ENCODE measurements at places on chromosomes 16 and 17.
A peak's percentile ranks its signal among the peaks of the same experiment; 100 is the strongest.

GRCh38 chr17:57881783-57882351 is 32.0 kb upstream of the MRPS23 start:
- no peak for DNase-seq

GRCh38 chr16:68454920-68455435 is 6.7 kb upstream of the SMPD3 start:
- no peak for DNase-seq

- no peak for DNase-seq
Observed at GRCh38 chr17:3914312-3914670, 2.0 kb downstream of the P2RX1 start.

GRCh38 chr17:71914812-71915211 is 206.0 kb upstream of the SOX9 start:
- DNase-seq = no peak

DNA sequence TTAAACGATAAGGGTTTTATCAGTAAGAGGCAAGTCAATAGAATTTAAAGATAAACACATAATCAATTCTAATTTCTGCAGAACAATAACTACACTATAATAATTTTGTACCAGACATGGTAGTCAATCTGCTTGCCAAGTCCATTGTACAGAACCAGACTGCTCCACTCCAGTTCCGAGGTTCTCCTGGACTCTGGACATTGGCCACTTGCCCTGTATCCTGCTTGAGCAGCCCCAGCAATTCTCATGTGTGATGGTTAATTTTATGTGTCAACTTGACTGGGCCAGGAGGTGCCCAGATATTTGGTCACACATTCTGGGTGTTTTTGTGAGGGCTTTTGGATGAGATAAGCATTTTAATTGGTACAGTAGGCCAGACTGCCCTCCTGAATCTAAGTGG is 384.6 kb downstream of the SLC39A11 start:
- no peak for DNase-seq

DNA sequence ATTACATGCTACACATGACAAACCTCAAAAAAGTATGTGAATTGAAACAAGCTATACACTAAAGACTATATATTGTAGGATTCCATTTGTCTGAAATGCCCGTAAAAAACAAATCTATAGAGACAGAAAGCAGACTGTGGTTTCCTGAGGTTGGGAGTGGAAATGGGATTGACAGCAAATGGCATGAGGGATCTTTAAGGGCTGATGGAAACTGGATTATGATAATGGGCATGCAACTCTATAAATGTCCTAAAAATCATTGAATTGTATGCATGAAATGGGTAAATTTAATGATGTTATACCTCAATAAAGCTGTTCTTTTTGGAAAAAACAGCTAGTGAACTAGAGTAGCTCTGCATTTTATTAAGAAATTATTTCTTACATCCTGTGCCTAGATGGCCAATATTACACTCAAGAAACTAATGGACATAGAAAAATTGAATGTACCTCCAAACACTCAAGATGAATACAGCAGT is 416 bp upstream of the ANKS4B start:
- no peak for DNase-seq

DNA sequence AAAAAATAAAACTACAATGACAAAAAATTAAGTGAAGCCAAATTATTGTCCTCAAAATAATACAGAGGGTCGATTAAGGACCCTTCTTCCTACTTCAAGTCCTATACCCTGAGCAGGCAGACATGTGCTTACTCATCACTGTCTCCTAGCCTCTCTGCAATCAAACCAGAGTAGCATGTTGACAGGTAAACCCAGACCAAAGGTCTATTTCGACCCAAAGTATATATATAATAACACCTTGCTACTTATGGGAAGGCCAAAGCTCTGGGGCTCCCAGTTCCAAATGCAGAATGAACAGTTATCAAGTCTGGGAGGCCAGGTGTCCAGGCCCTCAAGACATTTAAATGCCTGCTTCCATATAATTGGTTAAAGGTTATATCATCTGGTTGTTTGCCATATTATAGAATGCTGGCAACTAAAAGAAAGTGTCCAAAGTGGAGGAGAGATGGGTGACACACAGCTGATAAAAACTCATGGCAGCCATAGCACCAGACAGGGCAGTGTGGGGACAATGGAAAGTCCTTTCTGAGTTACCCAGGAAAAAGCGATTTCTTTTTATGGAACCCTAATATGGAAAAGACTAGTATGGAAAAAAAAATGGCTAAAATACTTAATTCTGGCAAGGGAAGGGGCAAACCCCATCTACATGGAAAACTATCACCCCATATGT is 53.6 kb downstream of the N4BP1 start:
- no peak for DNase-seq

DNA sequence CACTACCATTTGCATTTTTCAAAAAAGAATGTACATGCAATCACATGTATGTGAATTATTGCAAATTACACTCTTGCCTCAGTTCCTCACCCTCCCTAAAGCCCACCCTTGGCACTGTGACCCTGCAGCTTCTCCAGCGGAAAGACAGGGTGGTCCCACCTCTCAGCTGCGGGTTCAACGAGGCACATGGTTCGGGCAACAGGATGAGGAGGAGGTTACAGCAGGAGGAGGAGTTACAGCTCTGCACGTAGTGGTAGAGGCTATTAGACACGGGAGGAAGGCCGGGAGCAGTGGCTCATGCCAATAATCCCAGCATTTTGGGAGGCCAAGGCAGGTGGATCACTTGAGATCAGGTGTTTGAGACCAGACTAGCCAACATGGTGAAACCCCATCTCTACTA is 5.2 kb downstream of the C16orf95 start:
- DNase-seq = no peak

DNA sequence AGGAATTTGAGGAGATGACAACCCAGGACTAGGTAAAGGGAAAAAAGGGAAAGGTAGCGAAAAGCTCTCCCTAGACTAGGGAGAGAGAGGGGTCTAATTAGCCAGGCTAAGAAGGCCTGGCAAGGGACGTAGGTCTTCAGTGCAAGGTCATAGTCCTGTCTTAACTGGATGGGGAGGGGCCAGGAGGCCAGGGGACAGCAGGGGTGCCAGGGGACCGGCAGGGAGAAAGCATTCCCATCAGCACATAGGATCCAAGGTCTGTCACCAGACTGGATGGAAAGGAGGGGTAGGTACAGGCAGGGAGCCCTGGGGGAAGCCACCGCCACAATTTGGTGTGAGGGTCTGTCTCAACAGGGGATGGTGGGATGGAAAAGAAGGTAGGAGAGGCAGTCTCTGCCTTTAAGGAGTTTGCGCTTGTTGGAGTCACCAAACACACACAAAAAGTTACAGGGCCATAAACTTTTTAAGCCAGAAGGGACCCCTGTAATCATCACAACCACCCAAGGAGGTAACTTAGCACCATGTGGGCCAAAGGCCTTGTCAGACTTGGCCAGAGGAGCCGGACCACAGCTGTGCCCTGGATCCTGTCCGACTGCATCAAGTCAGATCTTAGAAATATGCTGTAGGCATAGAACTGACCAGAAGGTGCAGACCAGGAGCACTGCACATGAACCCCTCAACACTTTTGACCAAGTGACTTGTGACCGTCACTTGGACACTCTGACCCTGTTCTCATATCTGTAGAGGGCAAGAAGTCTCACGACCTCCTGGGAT is 10.0 kb downstream of the AXIN2 start:
- DNase-seq = no peak

- DNase-seq = peak; percentile 84
Observed at GRCh38 chr16:87278191-87279093, 38.8 kb downstream of the C16orf95 start.

- DNase-seq = peak; percentile 47
Observed at GRCh38 chr16:68332411-68333121, 21.7 kb downstream of the PRMT7 start.

All from tibial nerve (tissue), 4 donors.